ENCODE measurements at places on chromosomes 5 and 9.

GRCh38 chr9:2720179-2720654 lies 2.9 kb downstream of the KCNV2 start:
- no peak for DNase-seq

GRCh38 chr5:1007681-1008450 lies 736 bp upstream of the NKD2 start:
- DNase-seq: no peak

GRCh38 chr9:92146610-92147009 lies 31.4 kb upstream of the SPTLC1 start:
- no peak for DNase-seq

GRCh38 chr5:11050596-11051304 lies 289.7 kb upstream of the DAP start:
- DNase-seq: no peak

DNA sequence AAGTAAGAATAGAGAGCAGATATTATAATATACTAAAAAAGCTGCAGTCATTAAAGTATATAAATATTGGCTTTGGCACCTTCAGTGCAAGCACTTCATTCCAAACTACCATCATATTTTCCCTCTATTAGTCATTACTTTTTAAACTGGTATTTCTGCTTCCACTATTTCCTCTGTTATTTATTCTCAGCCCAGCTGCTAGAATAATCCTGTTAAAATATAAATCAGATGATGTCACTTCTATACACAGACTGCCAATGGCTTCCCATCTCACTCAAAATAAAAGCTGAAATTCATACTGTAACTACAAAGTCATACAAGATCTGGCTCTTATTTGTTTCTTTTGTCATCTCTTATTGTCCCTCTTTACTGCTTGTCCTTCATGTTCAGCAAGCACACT lies 432.9 kb downstream of the TLE4 start:
- DNase-seq: no peak

GRCh38 chr5:160161626-160162025 lies 42.4 kb upstream of the PWWP2A start:
- DNase-seq: no peak

DNA sequence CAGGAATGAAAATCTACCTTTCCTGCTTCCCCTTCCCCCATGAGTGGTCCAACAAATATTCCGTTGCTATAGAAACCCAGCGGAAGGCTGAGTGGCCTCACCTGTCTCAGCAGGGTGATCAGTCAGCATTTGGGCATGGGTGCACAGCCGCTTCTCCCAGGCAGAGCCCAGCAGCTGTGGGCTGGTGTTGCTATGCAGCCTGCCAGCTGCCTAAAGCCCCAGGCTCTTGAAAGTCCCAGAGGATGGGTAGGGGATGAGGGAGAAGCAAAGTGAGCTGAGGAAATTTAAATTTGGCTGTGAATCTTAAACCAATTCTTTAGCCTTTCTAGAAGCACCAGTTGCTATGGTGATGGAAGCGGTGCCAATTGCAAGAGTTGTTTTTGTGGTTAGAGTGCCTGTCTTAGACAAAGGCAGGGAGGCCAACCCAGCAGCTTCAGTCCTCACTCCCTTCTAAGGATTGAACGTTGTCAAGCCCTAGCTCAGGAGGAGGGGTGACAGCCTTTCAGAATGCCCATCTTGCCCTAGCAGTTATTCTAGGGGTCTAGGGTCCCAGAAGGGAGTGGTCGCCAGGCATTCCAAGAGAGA lies 151.5 kb upstream of the PITX1 start:
- peak; percentile 10 for DNase-seq

- no peak for DNase-seq
These were observed 21.3 kb downstream of the MAML1 start for GRCh38 chr5:179753971-179754370.

DNA sequence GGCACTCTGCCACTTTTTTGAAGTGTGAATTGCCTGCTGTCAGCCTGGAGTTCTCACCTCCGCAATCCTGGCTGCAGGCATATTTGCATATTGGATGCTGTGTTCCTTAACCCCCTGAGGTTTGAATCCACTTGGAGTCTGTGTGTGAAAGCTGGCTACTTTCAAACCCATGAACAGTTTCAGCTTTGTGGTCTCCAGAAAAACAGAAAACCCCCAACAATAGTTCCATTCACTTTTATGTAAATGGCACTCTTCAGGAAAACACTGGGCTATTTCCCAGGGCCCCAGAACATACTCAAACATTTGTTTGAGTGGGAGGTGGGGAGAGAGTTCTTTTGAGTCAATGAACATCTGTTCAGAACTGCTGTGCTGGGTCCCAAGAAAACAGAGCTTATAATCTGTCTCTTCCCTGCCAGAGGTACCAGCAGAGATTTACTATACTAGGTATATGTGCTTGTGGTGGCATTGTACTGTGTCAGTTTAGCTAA lies 5.0 kb downstream of the NUDT2 start:
- DNase-seq: no peak

GRCh38 chr5:51060953-51061352 lies 322.3 kb upstream of the ISL1 start:
- DNase-seq: no peak

DNA sequence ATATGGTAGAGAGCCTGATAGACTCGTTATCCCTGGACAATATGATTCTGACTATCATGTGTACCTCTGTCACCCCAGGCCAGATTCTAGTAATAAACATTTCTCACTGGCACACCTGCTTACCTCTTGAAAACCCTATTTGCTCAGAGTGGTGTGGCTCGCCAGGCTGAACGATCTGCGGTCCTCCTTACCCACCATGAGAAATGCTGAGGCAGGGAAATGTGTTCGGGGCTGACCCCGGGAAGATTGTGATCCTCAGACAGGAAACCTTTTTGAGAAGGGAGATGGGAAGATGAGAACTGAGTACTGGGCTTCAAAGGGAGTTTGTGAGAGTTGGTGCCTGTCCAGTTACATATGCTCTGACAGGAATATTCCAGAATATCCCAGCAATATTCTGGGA lies 10.7 kb upstream of the PRXL2C start:
- no peak for DNase-seq

DNA sequence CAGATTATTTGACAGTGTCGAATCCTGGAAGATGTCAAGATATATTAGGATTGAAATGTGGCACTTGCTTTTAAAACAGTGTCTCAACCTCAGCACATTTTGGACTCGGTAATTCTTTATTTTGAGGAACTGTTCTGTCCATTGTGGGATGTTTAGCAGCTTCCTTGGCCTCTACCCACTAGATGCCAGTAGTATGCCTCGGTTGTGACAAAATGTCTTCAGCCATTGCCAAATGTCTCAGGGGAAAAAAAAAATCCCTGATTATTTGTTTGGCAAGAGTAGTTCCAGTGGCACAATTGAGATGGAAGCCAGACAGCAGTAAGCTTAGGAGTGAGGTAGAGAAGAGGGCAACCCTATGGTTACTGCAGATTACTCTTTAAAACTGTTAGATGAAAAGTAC lies 694.5 kb upstream of the RIOK2 start:
- DNase-seq: no peak

DNA sequence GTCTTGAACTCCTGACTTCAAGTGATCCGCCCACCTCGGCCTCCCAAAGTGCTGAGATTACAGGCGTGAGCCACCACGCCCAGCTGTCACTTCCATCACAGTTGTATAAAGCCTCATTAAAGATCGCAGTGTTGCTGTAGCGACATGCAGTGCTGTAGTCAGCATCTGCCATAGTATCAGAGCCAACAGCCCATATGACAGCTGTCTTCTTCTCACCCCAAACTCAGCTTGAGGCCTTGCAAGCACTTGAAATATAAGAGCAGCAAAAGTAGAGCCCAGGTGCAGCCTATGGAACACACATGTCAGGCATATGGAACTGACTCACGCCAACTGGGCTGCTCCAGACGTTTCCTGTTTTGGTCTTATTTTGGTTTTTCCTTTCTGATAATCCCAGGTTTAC lies 167.8 kb downstream of the TRIO start:
- no peak for DNase-seq

DNA sequence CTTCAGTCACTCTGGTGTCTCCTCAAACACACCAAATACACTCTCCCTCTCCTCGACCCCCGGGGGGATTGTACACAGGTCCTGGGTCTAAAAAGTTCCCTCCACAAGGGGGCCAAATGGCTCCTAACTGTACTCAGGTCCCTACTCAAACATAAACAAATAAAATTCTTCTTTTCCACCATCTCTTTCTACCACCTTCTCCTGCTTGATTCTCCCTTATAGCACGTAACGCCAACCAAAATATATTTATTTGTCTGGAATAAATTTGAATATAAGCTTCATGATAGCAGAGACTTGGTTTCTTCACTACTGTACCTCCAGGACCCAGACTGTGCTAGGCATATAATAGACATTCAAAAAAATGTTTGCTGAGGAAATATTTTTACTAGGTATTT lies 21.4 kb downstream of the ZNF608 start:
- DNase-seq: no peak

DNA sequence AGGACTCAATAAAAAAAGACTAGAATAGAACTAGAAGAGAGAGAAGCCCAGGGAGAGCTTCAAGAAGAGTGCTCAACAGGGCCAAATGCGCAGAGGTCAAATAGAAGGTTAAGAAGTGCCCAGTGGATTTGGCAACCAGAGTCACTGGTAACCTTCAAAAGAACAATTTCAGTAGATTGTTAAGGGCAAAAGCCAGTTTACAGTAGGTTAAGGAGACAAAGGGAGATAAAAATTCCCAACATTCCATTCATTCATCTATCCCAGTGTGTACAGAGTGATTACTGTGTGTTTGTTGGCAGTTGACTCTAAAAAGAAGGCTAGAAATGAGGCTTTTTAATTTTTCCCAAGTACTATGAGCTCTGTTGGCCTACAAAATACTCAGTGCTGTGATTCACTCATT lies 69.4 kb downstream of the RIGI start:
- DNase-seq: no peak

- no peak for DNase-seq
These were observed 13.4 kb downstream of the GRXCR2 start for GRCh38 chr5:145859453-145859852.

DNA sequence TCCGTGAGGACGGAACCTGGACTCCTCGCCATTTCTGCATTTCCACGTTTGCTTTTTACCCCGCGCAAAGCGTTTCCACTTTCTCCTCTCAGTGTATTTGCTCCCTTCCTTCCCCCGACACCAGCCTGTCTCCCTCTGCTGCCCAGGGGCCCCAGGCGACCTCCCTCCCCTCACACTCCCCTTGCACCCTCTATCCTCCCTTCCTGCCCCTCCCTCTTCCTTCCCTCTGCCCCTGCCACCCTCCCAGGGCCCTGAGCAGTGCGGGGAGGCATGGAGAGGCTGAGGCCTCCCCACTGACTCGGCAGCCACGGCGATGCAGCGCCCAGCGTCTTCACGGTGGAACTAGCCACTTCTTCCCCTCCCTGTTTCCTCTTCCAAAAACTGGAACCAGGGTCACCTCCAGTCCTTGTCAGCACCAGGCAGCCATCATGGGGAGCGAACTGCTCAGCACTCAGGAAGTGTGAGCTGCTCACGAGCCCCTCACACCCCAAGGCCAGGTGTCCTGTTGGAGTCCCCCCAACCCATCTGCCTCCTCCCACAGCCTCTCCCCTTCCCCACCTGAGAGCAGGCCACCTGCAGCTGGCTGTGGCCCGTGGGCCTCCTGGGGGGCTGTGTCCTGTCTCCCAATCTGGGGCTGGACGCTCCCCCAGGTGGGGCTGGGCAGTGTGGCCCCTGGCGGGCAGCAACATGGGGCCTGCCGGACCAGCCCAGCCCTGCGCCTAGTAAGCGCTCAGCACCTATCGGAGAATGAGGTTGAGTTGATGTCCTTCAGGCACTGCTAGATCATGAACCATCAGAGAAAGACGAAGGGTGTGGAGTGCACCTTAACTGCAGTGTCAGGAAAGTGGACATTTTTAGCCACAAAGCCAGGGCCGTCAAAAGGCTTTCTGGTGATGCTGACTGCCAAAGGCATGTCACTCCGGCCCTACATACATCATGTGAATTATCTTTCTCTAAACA lies 17.5 kb downstream of the UBE2QL1 start:
- DNase-seq: no peak

- no peak for DNase-seq
These were observed 11.5 kb downstream of the MAN2A1 start for GRCh38 chr5:109701252-109701651.

DNA sequence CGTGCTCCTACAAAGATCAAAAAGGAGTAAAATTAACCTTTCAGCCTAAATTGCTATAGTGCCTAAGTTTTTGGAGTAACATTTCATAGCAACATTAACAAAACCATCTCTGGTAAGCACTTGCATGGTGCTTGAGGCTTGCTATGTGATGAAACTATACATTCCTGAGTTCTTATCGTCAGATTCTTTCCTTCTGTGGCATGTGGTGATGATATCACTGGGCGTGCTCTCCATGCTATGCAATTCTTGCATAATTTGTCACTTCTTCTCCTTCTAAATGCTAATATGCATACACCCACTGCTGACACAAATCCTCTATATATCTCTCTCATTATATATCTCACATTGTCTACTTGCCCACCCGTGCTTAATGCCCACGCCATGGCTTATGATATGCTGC lies 2019.9 kb downstream of the MAT2B start:
- no peak for DNase-seq

GRCh38 chr9:130555968-130556367 lies 23.4 kb upstream of the FUBP3 start:
- DNase-seq: no peak

- DNase-seq: no peak
These were observed 229.5 kb downstream of the KIAA0825 start for GRCh38 chr5:94388773-94389514.

DNA sequence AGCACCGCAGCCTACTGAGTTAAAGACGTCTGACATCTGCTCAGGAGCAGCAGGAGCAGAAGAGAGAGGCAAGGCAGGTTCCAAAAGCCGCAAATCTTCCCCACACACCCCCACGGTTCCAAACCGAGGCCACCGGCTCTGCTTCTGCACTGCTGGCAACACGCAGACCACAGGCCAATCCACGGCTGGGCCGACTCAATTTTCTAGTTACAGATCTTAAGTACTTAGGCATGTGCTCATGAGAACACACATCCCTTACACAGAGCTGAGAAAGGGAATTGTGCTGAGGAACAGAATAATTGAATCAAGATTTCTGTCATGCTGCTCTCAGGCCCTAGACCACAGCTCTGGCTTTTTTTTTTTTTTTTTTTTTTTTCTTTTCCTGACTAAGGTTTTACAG lies 32.6 kb downstream of the PAX5 start:
- no peak for DNase-seq

All from NCI-H1417 treated with DMSO at 0.1 percent for 48 hours (cell line).